ENCODE measurements at places on chromosomes 1 and 21.

DNA sequence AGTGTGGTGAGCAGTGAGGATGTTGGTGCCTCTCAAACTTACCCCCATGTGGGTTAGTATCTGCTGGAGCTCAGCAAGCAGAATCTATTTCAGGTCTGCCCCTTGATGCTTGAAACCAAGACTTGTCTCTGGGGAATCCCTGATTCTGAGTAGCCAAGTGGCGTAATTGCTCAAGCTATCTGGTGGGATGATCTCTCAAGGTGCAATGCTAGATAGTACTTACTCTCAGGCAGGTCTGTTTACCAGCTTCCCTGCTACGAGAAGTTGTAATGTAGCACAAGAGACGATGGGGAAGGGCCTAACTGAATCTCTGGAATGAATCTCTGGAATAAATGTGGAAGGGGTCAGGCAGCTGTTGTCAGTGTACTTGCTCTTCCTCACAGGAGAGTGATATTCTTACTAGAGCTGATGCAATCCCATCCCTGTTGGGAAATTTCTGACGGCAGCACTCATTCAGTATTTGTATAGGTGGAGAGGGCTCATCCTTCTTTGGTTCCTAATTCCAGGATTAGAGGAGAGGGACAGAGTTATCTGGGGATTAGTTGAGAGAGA is 65.4 kb downstream of the MACF1 start:
- no peak for DNase-seq

DNA sequence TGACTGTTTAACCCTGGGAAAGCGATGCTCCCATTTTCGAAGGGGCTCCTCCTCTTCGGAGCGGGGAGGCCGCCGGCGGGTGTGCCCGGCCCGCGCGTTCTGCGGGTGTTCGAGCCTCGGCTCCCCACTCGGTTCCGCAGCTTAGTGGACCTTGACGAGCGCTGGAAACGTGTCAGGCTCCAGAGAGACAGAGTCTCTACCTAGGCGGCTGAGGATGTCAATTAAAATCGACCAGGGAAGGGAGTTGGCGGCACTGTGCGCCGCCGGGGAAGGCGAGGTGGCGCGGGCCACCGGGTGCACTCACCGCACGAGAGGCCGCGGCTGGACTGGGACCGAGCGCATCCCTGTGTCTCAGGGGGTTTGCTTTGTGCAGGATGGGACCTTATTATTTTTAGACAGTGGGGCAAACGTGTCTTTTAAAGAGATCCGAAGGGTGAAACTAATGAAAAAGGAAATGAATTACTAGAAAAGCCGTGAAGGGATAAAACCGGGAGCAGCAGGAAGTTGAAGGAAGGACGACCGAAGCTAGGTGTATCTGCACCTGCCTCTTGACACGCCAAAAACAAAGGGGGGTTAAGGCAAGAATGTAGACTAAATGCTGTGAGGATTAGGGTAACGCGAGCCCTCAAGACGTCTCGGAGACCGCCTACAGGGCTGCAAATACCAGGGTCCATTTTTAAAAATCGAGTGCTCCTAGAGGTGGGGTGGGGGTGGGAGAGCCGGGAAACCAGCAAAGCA is 5.6 kb downstream of the LHX4 start:
- no peak for DNase-seq

GRCh38 chr1:29444782-29445729 is 208.7 kb downstream of the PTPRU start:
- DNase-seq: no peak

GRCh38 chr1:75723989-75724471 is 479 bp upstream of the ACADM start:
- peak; percentile 65 for DNase-seq

DNA sequence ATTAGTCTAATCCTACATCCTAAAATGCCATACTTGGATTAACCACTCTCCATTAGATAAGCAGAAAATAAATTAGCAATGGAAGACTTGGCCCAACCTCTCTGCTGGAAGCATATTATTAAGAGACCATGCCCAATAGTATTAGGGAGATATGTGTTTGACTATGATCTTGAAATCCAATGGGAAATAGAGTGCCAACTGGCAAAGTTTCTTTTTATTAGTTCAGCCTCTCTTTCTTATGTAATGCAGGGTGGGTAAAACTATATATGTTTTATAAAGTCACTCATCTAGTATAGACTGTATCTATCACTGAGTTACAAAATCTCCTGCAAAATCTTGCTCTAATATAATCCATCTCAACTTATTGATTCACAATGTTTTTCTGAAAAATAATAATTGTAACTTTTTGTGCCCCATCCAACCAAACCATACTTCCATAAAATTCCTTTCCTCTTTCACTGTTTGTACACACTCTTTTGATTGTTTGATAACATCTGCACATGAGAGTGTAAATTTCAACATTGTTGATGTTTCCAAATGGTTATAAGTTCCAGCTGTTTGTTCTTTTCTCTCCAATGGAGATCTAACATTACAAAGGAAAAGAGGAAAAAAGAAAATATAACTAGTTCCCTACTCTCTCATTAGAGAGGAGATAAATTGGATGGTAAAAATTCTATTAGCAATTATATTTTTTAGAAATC is 408.1 kb upstream of the ADGRL2 start:
- DNase-seq: no peak

DNA sequence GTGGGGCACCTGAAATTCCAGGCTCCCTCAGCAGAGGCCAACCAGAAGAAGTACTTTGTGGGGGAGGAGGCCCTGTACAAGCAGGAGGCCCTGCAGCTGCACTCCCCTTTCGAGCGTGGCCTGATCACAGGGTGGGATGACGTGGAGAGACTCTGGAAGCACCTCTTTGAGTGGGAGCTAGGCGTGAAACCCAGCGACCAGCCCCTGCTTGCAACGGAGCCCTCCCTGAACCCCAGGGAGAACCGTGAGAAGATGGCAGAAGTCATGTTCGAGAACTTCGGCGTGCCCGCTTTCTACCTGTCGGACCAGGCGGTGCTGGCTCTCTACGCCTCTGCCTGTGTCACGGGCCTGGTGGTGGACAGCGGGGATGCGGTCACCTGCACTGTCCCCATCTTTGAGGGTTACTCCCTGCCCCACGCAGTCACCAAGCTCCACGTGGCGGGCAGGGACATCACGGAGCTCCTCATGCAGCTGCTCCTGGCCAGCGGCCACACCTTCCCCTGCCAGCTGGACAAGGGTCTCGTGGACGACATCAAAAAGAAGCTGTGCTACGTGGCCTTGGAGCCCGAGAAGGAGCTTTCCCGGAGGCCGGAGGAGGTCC is 634 bp downstream of the ACTRT2 start:
- no peak for DNase-seq

DNA sequence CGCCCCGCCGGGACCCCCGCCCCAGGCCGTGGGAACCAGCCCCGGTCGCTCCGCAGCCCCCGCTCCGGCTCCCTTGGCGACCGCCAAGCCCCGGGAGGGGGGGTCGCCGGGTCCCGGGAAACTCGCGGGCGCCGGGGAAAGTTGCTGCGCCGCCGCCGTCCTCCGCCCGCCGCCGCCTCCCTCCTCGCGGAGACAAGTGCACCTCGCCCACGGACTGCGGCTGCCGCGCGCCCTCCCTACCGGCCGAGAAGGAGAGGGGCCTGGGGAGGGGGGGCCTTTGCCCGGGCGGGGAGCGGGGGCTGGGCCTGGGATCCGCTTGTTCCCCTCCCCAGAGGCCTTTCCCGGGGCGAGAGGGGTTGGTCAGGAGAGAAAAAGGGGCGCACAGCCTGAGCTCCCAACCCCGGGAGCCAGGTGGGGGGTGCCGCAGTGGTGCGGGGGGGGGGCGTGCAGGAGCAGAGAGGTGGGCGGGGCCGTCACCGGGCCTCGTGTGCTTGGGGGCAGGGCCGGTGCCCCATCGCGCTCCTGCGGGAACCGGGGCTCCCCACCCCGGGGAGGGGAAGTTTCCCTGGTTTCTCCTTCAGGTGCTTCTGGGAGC is 592 bp downstream of the AGRN start:
- peak; percentile 63 for DNase-seq

- no peak for DNase-seq
These were observed 49.5 kb downstream of the CHML start for GRCh38 chr1:241590719-241591118.

- DNase-seq: no peak
These were observed 16.5 kb downstream of the TLCD4 start for GRCh38 chr1:95133687-95134086.

DNA sequence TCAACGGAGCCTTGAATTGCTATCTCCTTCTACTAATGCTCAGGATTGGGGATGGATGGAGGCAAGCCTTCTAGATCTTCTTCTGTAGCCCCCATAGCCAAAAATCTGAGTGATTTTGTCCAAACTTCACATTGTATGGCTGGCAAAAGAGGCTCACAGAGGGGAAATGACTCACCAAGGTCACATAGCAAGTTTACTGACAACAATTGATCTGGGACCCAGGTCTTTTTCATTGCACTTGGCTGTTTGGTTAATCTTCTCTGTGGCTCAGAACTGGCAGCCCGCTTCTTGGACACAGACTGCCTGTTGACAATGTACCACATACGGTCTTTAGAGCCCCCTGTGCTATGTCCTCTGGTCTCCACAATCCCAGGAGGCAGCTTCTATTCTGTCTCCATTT is 3.0 kb upstream of the LACTBL1 start:
- DNase-seq: no peak

GRCh38 chr1:92244376-92244775 is 26.7 kb downstream of the C1orf146 start:
- DNase-seq: no peak

DNA sequence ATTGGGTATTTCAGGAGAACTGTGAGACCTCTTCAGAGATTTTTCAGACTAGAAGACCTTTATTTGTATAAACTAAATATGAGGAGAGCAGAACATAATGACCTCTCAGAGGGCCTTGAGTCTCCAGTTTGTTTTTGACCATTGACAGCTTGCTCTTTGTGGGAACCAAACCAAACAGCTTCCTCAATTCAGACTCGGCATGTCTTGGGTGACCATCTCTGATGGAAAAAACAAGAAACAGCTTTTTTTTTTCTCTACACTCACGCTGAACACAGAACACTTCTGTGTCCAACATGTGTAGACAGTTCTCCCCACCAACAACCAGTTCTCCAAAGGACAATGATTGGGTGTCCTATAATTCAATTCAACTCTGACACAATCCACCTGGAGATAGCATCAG is 11.5 kb downstream of the ATP1A4 start:
- DNase-seq: no peak
